ENCODE measurements at places on chromosomes 2 and 18. TPM values are rescaled to one million over a fixed set of nuclear protein-coding genes. Genes with fewer than 3 reads are reported as not detected.
A peak's percentile ranks its signal among the peaks of the same experiment; 100 is the strongest.

DNA sequence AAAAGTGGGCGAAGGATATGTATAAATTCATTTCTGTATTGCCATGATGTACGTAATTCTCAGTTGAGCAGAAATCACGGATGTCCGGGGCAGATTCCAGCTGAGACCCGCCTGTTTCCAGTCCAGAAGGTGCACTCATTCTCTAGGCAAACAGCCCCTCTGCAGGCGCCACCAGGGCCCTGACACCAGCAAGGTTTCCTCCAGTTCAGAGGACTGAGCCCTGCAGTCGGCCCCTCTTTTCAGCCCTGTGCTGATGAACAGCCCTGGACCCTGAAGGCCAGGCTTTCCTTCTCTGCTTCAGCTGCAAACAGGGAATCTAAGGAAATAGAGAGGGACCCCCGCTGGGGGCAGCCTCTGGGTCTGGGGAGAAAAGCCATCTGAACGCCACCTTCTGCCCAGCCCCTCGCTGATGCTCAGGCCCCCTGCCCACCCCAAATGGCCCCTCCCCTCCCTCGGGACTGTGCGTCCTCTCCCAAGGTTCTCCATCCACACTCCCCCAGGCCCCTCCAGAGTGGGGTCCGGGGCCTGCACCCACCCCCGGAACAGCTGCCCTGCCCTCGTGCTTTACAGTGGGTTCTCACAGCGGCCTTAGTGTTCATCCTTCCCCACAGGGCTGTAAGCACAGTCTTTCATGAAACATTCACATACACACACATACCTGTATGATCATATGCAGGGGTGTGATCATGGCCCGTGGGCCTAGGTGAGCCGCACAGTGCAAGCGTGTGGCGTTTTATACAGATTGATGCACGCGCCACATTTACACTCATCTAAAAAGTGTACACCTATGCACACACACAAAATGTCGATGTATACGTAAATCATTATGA, 12.1 kb downstream of the COPS9 start:
- peaks cover 7% of the 10 kb centered on the region for H3K27me3 ChIP-seq
- DNase-seq = peak; percentile 4
- peaks cover 5% of the 10 kb centered on the region for H3K4me1 ChIP-seq
- H3K4me3 ChIP-seq = no peak overlapping the region
- H3K36me3 ChIP-seq = peaks cover 10% of the 10 kb centered on the region
- H3K27ac ChIP-seq = no peak overlapping the region

DNA sequence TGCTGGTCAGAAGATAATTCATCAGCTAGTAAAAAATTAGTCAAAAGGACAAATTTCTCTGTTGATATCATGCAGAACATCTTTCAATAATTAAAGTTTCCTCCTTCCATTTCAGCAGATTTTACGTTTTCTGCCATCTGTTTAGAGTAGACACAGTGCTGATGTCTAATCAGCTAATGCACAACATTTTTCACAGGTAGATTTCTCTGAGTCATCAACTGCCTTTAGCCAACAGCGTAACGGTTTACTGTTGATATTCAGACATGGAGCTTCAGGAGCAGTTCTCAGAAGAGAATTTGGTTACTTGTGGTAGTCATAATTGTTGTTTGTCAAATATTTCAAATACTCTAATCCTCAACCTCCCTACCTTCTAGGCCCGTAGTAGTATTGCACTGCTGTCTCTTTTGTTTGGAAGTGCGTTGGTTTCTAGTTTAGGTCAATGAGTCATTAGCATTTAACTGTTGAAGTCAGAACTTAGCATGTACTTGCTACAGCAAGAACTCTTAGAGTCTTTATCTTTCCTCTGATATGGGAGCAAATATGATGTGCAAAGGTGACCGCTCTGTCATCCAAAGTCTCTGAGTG, 86.8 kb upstream of the TFPI start:
- H3K27ac ChIP-seq = no peak overlapping the region
- no peaks in the 10 kb centered on the region for H3K27me3 ChIP-seq
- no peak overlapping the region for H3K4me3 ChIP-seq
- H3K36me3 ChIP-seq = no peaks in the 10 kb centered on the region
- H3K4me1 ChIP-seq = no peaks in the 10 kb centered on the region
- no peak for DNase-seq

GRCh38 chr2:226631671-226632070, 167.9 kb downstream of the IRS1 start:
- DNase-seq = no peak
- no peak overlapping the region for H3K27ac ChIP-seq
- no peak overlapping the region for H3K4me3 ChIP-seq
- H3K27me3 ChIP-seq = peaks cover 13% of the 10 kb centered on the region

- H3K27me3 ChIP-seq = no peaks in the 10 kb centered on the region
- H3K4me1 ChIP-seq = no peaks in the 10 kb centered on the region
- H3K4me3 ChIP-seq = no peak overlapping the region
- no peak for DNase-seq
Measured at GRCh38 chr2:189008555-189009262, 34.5 kb downstream of the COL3A1 start.

- H3K4me1 ChIP-seq = no peaks in the 10 kb centered on the region
- no peaks in the 10 kb centered on the region for H3K36me3 ChIP-seq
- no peak overlapping the region for H3K4me3 ChIP-seq
- H3K27ac ChIP-seq = no peak overlapping the region
- no peaks in the 10 kb centered on the region for H3K27me3 ChIP-seq
- DNase-seq = no peak
Measured at GRCh38 chr18:75551071-75551470, 123.6 kb upstream of the SMIM21 start.

DNA sequence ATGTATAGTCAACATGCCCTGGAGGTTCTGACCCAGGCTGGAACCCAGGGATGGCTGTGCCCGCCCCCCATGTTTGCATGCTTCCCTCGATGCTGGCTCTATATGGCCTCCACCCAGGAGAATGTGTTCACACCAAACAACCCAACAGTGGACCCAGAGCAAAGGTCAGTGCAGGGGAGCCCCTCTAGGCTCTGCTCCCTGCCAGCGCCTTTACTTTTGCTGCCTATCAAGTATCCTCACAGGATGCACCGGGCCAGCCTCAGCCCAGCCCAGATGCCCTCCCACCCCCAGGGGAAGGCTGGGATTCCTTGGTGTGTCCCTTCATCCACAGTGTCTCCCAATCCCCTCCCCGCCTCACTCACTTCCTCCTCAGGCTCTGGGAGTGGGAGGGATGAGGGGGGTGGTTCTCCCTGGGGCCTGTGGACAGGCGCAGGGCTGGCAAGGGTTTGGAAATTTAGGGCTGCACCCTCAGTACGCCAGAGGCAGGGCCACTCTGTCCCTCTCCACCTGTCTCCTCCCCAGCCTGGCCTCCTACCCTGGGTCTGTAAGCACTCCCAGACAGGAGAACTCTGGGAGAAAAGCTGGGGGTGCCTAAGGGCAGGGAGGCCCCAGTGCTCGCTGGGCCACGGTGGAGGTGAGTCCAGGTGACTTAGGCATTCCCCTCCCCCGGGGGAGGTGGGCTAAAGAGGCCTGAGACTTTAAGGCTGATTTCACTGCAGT, 2.3 kb downstream of the ATP6V1B1 start:
- H3K36me3 ChIP-seq = no peaks in the 10 kb centered on the region
- DNase-seq = no peak
- peaks cover 23% of the 10 kb centered on the region for H3K27me3 ChIP-seq
- H3K4me3 ChIP-seq = no peak overlapping the region
- no peaks in the 10 kb centered on the region for H3K4me1 ChIP-seq

The SLC4A3 gene
- not detected for total RNA-seq

DNA sequence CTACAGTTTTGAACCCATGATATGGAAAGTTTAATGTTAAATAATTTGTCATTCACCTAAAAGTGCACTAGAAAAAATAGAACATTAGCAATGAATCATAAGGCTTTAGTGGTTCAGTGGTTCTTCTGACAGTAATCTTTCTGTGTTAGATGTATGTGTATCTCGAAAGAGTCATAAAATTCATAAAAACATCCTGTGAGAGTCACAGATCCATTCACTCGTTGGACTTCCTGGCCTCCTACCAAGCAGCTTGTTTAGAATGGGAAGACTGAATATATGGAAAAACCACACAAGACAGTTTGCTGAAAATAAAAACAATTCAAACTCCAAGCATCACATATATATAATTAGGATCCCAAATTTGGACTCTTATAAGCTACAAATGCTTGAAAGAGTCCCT, 34.8 kb downstream of the ADNP2 start:
- no peak for DNase-seq
- H3K36me3 ChIP-seq = peaks cover 23% of the 10 kb centered on the region
- H3K27ac ChIP-seq = no peak overlapping the region
- peaks cover 19% of the 10 kb centered on the region for H3K4me1 ChIP-seq
- H3K4me3 ChIP-seq = no peak overlapping the region
- H3K27me3 ChIP-seq = no peaks in the 10 kb centered on the region
